ENCODE measurements at places on chromosomes 6 and 20.

- no peak for DNase-seq
These were observed 28.8 kb upstream of the VEGFA start for GRCh38 chr6:43740961-43741764.

GRCh38 chr20:51156041-51156982 lies 133.4 kb upstream of the KCNG1 start:
- no peak for DNase-seq

GRCh38 chr6:137471986-137472385 lies 22.2 kb downstream of the OLIG3 start:
- no peak for DNase-seq

DNA sequence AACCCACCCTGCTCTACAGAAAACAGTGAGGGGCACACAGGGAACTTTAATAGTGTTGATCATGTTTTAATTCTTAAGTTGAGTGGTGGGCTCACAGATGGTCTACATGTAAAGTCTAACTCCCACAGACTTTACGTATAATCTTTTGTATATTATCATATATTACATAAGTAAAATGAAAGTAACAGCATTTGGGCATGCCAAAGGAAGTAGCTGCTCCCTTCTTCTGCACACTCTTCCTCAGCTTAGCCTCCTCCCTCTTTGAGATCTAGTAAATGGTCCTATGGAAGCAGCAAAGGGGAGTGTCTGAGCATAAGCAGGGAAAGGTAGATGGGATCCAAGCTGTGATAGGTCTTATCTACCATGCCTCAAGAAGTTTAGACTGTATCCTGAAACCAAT lies 11.2 kb downstream of the MED20 start:
- no peak for DNase-seq

GRCh38 chr6:134816780-134817179 lies 133.1 kb downstream of the ALDH8A1 start:
- DNase-seq = no peak

DNA sequence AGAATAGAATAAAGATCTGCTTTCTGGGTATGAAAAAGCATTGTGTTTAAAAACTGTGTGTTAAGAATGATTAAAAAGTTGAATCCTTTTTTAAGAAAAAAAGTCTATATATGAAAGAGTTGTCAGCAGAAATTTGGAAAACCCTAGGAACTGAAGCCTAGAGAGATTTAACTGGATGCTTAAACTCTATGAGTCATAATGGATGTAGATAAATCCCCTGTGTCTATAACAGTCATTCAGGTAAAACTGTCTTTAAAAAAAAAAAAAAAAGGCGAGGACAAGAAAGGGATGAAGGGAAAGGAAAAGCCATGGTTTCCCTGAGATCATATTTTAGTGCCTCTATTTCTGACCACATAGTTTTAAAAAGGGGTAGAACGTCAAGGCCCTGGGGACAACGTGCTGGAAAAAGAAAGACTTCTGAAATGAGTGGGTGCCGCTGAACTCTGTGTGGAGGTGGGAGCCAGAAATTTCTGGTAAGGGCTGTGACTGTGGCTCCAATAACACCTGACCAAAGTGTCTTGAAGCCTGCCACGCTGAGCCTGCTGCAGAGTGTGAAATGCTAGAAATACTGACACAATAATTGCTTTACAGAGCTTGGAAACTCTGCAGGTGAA lies 302.6 kb upstream of the ARID1B start:
- DNase-seq = no peak

DNA sequence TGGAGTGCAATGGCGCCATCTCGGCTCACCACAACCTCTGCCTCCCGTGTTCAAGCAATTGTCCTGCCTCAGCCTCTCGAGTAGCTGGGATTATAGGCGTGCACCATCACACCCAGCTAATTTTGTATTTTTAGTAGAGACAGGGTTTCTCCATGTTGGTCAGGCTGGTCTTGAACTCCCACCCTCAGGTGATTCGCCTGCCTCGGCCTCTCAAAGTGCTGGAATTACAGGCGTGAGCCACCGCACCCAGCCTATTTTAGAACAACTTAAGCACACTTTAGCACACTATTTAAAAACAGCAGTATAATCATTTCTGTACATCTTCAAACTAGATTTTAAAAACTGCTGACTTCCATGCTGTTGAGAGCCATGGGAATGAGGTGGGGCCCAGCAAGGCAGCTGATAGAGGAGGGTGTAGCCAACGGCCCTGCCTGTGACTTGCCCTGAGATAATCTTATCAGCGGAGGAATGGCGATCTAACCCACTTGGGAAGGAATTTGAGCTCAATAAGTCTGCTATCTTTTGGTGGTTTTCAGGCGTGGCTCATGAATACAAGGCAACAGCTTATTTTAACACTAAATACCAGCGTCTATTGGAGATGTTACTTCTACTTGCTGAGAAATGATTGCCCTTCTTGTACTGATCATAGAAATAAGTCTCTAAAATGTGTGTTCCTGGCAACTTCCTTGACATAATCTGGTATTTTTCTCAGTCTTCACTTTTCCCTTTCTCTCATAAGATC lies 12.1 kb downstream of the ZDHHC14 start:
- DNase-seq = no peak

DNA sequence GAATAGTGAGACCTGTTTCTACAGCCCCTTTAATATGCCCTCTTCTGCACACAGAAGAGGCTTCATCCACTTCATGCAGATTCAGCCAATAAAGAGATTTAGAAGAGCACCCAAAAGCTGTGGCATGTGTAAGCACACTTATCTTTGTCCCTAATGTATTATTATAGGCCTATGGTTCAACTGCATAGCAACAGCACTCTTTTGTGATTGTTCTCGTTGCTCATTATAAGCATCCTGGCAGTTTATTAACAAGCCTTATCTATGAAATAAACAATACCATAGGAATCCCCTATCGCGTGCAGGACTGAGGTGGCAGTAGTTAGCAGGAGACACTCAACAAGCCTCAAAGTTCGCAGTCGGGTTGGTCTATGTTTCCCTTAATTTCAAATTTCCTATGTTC lies 138.5 kb upstream of the BEND6 start:
- DNase-seq = no peak

DNA sequence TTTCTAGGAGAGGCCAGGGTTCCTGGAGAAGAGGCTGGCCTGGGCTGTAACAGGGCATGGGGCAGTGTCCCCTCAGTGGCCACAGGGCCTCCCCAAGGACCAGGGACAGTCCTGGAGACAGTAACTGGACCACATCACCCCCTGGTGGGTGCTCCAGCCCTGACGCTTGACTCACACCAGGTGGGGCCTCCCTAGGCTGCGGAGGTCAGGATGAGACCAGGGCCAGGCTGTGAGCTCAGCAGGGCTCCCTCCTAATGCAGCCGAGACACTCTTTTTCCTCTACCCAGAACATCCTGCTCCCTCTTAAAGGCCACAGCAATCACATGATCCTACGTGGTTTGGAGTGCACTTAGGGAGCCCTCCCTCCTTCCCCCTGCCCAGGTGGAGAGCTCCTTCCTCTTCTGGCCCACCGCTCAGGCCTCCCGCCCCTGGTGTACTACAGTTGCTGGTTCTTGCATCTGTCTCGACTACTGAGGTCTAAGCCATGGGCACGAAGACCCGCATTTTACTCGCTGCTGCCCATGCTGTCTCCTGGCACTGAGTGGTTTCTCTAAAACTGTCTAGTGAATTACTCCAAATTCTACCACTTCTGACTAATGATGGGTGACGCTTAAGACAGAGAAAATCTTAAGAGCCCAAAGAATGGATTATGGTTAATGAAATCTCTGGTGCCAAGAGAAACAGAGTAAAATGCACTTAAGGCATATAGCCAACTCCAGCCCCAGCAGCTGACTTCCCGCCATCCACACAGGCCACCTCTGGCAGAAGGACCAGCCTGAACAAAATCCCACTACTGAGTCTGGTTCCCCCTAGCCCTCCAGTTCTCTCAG lies 166.1 kb upstream of the CST7 start:
- DNase-seq = no peak

GRCh38 chr6:139508576-139508975 lies 134.1 kb upstream of the CITED2 start:
- no peak for DNase-seq
